ENCODE measurements at places on chromosomes 12 and 14.

DNA sequence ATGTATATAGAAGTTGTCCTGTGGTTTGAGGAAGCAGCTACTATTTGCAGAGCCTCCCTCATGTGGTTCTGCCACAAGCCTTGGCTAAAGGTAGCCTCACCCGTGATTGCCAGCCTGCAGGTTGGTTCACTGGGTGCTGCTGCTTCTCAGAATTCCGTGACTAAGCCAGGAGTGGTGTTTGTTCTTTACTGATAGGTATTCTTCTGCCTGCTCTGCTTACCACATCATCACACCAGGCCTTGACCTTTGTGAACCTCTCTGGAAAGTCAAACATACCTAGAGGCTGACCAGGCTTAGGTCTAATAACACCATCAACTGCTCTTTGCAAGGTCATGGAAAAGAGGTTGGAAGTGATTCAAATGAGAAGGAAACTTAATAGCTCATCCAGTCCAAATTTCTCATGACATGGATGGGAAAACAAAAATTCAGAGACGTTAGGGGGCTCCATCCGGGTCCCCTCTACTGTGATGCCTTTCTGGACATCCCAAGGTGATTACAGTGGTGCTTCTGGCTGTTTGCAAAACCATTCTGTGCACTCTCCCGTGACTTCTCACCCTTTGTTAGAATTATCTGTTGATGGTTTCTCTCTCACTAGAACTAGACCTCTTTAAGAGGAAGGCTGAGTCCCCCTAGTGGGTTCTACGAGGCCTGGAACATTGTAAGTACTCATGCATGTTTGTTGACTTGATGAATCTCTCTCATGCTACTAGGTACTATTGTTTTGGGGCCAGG, 8.5 kb upstream of the SOCS2 start:
- no peak for DNase-seq

DNA sequence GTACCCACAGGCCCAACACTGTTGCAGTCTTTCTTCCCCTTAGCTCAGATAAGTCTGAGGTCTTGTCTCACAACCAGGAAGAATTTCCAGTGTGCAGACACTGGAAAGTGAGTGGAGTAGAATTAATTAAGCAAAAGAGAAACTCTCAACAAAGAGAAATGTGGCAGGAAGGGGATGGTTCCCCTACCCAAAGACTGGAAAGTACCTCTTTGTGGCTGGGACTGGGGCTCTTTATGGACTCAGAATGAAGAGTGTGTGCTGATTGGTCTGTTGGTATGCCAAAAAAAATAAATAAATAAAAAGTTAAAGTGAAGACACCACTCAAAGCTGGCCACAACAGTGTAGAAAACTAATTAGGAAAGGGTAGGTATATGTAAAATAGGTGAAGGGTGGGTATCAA, 26.4 kb downstream of the GLIPR1L1 start:
- DNase-seq = no peak

DNA sequence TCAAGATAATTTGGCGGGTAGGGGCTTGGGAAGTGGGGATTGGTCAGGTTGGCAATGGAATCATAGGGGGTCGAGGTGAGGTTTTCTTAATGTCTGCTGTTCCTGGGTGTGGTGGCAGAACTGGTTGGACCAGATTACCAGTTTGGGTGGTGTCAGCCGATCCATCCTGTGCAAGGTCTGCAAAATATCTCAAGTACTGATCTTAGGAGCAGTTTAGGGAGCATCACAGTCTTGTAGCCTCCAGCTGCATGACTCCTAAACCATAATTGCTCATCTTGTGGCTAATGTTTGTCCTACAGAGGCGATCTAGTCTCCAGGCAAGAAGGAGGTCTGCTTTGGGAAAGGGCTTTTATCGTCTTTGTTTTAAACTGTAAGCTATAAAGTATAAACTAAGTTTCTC, 868.4 kb downstream of the DIO2 start:
- DNase-seq = no peak

DNA sequence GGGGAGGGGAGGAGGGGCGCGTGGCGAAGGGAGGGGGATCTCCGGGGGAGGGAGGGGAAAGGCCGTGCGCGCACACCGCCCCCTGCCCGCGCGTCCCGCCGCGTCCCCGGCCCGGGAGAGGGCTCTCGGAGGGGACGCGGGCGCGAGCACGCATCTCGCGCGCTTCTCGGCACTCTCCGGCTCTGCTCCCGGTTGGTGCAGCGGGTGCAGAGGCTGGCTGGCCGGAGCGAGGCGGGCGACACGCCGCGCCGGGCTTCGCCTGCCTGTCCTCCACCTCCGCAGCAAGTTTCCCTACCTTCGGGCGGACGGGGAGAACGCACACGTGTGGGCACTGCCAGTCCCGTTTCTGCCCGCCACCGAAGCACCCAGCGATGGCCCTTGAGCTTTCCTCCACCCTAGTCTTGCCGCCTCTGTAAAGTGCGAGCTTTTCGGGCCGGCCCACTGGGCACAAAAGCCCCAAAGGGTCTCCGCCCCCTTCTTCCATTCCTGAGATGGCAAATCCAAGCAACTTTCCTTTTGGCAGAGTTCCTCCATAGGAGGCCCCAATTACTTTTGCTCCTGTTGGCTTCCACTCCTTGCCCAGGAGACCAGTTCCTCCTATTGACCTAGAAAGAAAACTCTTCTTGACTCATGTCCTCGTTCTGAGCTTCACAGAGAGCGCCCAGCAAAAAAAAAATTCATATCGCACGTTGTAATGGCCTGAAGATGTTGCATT, 363 bp upstream of the CSAD start:
- no peak for DNase-seq

DNA sequence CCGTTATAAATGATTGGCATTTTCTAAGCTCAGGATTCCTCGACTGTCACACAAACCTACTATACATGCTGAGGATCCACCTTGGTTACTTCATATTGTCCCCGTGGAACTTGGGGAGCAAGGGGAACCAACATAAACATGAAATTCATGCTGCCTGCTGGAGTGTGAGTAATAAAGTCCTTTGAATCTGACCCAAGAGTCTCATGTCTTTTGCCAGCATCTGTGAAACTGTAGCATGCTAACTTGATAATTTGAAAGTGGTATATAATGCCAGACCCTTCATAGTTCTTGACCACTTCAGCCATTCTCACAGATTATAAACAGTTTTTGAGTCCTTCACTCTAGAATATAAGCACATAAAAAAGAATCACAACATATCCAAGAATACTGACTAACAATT, 17.1 kb downstream of the SLC35F4 start:
- DNase-seq = no peak

- no peak for DNase-seq
These were observed 35.8 kb downstream of the AKAP6 start for GRCh38 chr14:32364941-32365340.

- no peak for DNase-seq
These were observed 15.7 kb downstream of the TBC1D30 start for GRCh38 chr12:64840119-64840518.
